ENCODE measurements at places on chromosomes 2 and 18.

DNA sequence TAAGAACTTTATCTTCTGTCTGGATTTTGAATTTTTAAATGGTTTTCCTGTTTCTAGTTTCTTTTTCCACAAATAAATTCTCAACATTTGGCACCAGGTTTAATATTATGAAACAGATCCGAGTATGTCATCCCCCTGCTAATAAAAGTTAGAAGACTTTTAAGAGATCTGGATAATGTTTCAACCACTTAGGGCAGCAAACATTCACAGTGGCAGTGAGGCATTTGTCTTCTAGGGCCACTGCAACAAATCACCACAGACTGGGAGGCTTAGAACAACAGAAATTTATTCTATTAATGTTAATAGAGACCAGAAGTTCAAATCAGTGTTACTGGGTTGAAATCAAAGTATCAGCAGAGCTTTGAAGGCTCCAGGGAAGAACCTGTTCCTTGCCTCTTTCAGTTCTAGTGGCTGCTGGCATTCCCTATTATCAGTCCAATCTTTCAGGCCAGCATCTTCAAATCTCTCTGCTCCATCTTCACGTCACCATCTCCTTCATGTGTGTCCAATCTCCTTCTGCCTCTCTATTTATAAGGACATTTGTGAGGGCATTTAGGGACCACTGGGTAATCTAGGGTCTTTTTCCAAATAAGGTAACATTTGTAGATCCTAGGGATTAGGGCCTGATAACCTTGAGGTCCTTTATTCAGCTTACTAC lies 23.4 kb downstream of the ACSL3 start:
- no peak for DNase-seq

DNA sequence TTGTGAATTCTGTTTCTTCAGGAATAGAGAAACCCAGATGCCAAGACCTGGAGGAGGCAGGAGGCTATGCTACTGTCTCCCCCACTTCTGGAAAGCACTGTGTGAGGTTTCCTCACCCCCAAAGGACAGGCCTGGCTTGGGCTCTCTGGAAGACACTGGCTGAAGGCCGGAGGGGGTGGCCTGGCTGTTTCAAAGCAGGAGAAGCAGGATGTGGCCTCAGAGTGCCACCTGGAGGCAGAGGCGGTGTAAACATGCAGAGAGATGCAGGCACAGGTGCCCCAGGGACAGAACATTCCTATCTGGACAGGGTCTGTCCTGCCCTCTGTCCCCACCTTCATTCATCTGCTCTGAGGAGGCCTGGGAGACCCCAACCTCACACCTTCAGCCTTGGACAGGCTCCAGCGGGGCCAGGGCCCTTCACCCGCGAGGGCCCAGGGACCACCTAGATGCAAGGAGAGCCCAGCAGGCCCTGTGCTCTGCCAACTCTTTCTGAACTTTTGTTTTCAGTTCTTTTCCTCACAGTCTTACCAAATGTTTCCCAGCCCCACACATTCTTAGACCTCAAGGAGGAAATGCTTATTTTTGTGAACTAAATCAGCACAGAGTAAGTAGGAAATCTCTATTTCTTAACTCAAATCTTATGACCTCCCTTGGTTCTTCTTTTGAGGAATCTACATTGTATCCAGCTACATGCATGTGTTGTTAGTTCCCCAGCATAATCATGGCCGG lies 79.2 kb downstream of the LONRF2 start:
- no peak for DNase-seq

GRCh38 chr2:675982-676646 lies 1.1 kb downstream of the TMEM18 start:
- DNase-seq: peak; percentile 95

DNA sequence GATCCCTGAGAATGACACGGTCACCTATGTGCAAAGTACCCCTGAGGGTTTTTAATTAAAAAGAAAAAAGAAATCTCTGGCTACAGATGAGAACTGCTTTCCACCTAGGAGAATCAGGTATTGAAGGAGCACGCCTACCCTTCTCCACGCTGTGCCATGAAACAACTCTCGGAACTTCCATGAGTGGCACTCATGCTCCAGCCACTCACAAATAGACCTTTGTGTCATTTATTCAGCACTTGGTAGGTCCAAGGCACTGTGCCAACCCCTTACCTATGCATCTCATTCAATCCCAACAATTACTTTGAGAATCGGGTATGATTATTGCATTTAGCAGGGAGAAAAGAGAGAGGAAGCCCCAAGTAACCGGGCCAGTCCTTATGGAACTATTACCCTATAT lies 44.9 kb upstream of the TTC39C start:
- DNase-seq: no peak

DNA sequence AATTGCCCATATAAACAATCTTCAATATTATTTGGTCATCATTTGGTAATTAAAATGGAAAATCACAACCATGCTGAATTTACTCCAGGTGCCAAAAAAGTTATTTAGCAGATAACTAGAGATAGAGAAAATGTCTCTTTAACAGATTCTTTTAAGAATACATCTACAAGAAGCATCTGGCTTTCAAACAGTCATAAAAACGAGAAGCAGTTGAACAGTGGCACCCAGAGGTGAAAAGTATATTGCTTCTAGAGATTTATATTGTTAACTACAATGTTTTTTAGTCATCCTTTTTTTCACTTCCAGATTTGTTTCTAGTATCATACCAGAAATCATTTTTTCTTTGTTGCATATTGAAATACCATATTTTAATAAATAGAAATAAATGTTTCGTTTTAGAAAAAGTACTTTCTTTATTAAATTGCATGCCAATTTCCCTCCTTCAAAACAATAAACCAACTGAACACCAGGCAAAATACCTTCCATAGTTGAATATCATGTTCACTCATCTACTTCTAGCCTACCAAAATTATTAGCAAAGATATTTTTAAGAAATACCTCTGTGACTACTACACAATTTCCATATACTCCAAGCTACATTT lies 65.4 kb upstream of the HNRNPA3 start:
- DNase-seq: peak; percentile 67

DNA sequence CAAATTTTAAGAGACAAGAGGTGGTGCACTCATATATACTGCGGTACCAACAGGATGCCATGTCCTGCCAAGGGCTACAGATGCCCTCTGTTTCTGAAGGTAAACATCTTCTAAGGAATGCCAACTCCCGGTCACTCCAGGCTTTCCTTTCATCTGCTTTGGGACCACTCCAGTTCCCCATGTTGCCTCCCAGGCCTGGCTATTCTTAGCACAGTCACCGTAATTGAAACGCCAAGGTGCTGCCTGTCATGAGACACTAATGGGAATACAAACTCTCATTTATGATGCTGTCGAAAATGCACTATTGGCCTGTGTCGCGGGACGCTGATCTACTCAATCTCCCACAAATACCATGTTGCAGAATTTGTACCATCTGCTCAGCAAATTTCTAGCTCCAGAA lies 79.6 kb downstream of the KLF7 start:
- DNase-seq: no peak

All from HCEC 1CT (cell line).